ENCODE measurements at places on chromosomes 1 and 21. TPM values are rescaled to one million over a fixed set of nuclear protein-coding genes. Genes with fewer than 3 reads are reported as not detected.

DNA sequence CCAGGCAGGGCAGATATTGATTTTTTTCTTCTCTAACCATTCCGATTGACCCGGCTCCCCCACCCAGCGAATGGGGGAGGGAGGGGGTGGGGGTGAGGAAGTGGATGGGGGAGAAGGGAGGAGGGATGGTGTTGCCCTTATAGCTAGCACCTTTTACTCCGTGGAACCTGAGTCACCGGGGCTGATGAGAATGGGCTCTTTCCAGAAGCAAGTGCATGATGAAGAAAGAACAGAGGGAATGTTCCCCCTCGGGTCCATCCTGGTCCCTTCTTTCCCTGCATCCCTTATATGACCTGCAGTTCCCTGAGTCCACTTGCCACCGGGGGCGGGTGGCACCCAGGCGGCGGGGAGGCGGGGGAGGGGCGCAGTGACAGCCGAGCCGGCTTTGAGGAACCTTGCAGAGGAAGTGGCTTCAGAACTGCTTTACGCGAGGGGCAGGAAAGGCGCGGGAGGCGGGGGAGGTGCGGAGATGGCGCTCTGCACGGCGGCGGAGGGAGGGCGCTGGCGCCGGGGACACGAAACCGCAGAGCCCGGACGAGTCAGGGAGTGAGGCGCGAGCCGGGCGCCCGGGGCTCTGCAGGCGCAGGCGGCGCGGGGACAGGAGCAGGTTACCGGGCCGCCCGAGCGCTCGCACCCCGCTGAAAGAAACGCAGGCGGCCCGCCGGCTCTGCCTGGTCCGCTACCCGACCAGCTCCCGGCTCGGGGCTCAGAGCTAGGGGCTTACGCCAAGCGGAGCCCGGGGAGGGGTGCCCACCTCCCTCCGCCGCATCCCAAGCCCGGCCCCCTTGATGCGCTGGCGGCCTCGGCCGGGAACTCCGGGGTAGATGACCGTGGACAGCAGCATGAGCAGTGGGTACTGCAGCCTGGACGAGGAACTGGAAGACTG, 49.7 kb downstream of the RASSF5 start:
- peaks cover 12% of the 10 kb centered on the region for H3K27me3 ChIP-seq
- no peaks in the 10 kb centered on the region for H3K36me3 ChIP-seq

Gene GJA8
- not detected for total RNA-seq

- no peak overlapping the region for H3K27ac ChIP-seq
- H3K4me3 ChIP-seq: no peak overlapping the region
- H3K27me3 ChIP-seq: peaks cover 13% of the 10 kb centered on the region
- peaks cover 24% of the 10 kb centered on the region for H3K4me1 ChIP-seq
- H3K36me3 ChIP-seq: peaks cover 7% of the 10 kb centered on the region
These were observed 1.8 kb upstream of the SLC50A1 start for GRCh38 chr1:155133799-155134281.

GRCh38 chr1:117810553-117810952, 118.9 kb downstream of the GDAP2 start:
- H3K4me1 ChIP-seq: peaks cover 24% of the 10 kb centered on the region
- H3K36me3 ChIP-seq: no peaks in the 10 kb centered on the region
- no peak overlapping the region for H3K27ac ChIP-seq
- peaks cover 3% of the 10 kb centered on the region for H3K27me3 ChIP-seq
- no peak for DNase-seq

Gene ITGB2
- total RNA-seq: 15.2 TPM

DNA sequence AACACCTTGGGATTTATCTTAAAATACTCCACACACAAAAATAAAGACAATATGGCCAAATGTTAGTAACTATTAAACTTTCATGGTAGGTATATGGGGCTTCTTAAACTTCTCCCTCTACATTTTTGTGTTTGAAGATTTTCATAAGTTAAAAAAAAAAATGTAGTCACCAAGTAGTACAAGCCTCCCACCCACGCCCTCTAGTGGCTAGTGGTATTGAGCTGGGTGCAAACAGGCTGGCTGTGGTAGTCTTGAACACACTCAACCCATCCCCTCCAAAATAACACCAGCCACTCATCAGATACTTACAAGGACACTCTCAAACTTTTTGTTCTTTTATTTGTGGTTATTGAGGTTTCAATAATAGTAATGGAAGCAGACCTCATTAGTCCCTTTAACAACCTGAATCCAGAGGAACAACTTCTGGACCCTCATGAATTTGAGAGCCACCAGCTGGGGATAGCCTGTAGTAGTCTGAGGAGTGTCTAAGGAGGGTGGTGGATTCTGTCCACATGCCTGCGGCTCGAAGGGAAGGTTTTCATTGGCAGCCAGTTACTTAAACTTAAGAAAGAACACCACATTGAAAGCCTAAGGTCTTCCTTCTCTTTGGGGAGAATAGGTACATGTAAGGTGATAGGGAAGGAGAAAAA, 15.6 kb downstream of the RD3 start:
- peaks cover 40% of the 10 kb centered on the region for H3K27me3 ChIP-seq
- no peak overlapping the region for H3K27ac ChIP-seq
- no peaks in the 10 kb centered on the region for H3K4me1 ChIP-seq
- H3K4me3 ChIP-seq: no peak overlapping the region
- no peaks in the 10 kb centered on the region for H3K36me3 ChIP-seq

- H3K4me1 ChIP-seq: peaks cover 18% of the 10 kb centered on the region
- H3K27me3 ChIP-seq: no peaks in the 10 kb centered on the region
- H3K36me3 ChIP-seq: no peaks in the 10 kb centered on the region
- no peak for DNase-seq
- H3K27ac ChIP-seq: no peak overlapping the region
- H3K4me3 ChIP-seq: no peak overlapping the region
These were observed 19.8 kb downstream of the PGM1 start for GRCh38 chr1:63612971-63613370.

- H3K4me3 ChIP-seq: no peak overlapping the region
- no peaks in the 10 kb centered on the region for H3K36me3 ChIP-seq
- H3K27ac ChIP-seq: no peak overlapping the region
- DNase-seq: peak; percentile 98
These were observed 21.5 kb downstream of the RAP1GAP start for GRCh38 chr1:21647431-21648351.

- no peaks in the 10 kb centered on the region for H3K27me3 ChIP-seq
- H3K4me1 ChIP-seq: no peaks in the 10 kb centered on the region
- no peak overlapping the region for H3K27ac ChIP-seq
- no peak for DNase-seq
These were observed 329.1 kb upstream of the NFIA start for GRCh38 chr1:60753036-60753900.

DNA sequence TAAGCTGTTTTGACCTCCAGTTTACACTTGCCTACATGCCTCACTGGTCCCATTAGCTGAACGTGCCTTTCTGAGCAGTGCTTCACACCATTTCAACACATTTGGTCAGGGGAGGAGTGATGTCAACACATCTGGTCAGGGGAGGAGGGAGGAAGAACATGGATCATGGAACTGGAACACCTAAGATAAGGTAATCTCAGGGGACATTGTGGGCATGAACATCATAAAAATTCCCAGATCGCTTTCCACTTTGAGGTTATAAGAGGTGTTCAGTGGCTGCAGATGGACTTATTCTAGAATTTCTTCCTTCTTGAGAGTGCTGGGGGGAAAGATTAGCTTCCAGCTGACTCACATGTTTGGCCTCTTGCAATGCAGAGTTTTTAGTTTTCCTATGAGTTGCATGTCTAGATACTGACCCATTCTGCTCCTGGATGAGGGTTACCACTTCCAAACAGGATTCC, 2.0 kb downstream of the QSOX1 start:
- H3K27ac ChIP-seq: peak overlapping the region; percentile 64
- no peaks in the 10 kb centered on the region for H3K27me3 ChIP-seq
- peak overlapping the region; percentile 85 for H3K4me3 ChIP-seq
- no peaks in the 10 kb centered on the region for H3K36me3 ChIP-seq

- DNase-seq: peak; percentile 98
- H3K36me3 ChIP-seq: no peaks in the 10 kb centered on the region
- peaks cover 13% of the 10 kb centered on the region for H3K27me3 ChIP-seq
- peaks cover 23% of the 10 kb centered on the region for H3K4me1 ChIP-seq
- H3K27ac ChIP-seq: peak within 1 kb of the TSS; percentile 79
These were observed at the start of gene IFNAR2 for GRCh38 chr21:33229784-33230544. TSS of gene IFNAR2 (plus strand) at chr21:33229938. CDS start at chr21:33241923, 11,985 bp downstream.

Gene TRAF3IP3
- total RNA-seq: not detected

- H3K36me3 ChIP-seq: no peaks in the 10 kb centered on the region
- no peak for DNase-seq
- H3K27me3 ChIP-seq: no peaks in the 10 kb centered on the region
- H3K27ac ChIP-seq: no peak overlapping the region
These were observed 148.7 kb downstream of the RUNX1 start for GRCh38 chr21:34900376-34900775.

DNA sequence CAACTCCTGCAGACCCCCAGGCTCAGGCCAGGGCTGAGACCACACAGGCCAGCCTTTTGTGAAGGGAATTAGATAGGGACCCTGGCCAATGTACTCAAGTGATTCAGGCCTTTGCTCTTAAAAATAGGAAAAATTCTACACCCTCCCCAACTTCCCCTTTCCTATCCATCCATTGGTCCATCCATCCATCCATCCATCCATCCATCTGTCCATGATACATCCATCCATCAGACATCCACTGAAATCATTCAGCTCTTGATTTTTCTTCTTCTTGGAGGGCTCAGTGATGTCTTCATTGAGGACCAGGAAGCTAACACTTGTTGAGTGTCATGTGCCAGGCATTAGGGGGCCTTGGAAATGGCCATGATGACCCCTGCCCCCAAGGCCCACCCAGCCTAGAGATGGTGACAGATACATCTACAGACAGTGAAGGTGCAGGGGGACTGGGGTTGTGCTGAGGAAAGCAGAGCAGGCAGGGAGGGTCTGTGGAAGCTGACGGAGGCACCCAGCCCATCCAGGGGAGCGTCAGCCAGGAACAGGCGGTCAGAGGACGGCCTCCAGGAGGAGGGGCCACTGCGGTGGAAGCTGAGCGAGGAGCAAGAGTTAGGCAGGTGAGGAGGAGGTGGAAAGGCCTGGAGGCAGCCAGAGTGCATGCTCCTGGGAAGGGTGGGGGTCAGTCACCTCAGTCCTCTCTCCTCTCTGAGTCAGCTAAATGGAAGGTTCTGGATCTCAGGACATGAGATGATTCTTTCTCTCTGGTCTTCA, 81.9 kb downstream of the EPHB2 start:
- no peak overlapping the region for H3K27ac ChIP-seq
- no peaks in the 10 kb centered on the region for H3K36me3 ChIP-seq
- H3K4me1 ChIP-seq: peaks cover 5% of the 10 kb centered on the region
- H3K4me3 ChIP-seq: no peak overlapping the region
- no peaks in the 10 kb centered on the region for H3K27me3 ChIP-seq

GRCh38 chr1:186678155-186678554, 2.1 kb downstream of the PTGS2 start:
- H3K4me3 ChIP-seq: no peak overlapping the region
- no peak for DNase-seq
- peaks cover 24% of the 10 kb centered on the region for H3K36me3 ChIP-seq
- H3K27me3 ChIP-seq: no peaks in the 10 kb centered on the region
- H3K27ac ChIP-seq: no peak overlapping the region

DNA sequence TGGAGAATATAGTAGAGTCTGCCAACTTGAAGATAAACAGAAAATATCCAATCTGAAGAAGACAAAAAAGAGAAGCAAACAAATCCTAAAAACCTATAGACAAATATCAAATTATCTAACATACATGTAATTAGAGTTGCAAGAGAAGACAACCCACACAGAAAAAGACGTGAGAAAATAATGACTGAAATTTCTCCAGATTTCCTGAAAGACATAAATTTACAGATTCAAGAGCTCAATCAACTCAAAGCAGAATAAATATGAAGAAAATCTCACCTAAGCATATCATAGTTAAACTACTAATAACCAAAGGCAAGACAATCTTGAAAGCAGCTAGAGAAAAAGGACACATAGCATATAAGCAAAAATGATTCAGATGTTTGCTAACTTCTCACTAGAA, 261.2 kb upstream of the NFIA start:
- no peak overlapping the region for H3K27ac ChIP-seq
- no peak for DNase-seq
- no peaks in the 10 kb centered on the region for H3K27me3 ChIP-seq
- no peaks in the 10 kb centered on the region for H3K4me1 ChIP-seq

Gene CXADR
- total RNA-seq: 0.36 TPM

DNA sequence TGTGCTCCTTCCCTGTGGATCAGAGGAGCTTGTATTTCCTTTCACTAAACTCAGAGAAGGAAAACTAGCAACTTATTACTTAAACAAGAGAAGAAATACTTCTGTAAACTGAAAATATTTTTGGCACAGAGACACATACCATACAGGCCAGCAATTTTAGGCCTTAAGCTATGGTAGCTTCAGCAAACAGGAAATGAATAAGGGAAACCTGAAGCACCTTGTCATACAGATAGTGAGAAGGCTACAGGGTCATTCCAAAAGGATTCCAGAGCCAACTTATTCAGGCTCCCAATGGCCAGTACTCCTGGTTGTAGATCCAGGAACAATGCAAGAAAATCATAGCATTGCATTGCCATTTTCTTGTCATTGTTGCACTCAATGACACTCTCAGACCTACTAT, 9.1 kb upstream of the KYAT3 start:
- no peak for DNase-seq
- H3K4me1 ChIP-seq: no peaks in the 10 kb centered on the region
- no peak overlapping the region for H3K4me3 ChIP-seq
- H3K27me3 ChIP-seq: no peaks in the 10 kb centered on the region
- H3K36me3 ChIP-seq: peaks cover 8% of the 10 kb centered on the region

Gene FAM151A
- total RNA-seq: not detected

GRCh38 chr21:27346041-27346448, 379.2 kb upstream of the ADAMTS5 start:
- H3K27ac ChIP-seq: peak overlapping the region; percentile 71
- no peak overlapping the region for H3K4me3 ChIP-seq
- no peaks in the 10 kb centered on the region for H3K27me3 ChIP-seq
- peaks cover 6% of the 10 kb centered on the region for H3K4me1 ChIP-seq
- no peaks in the 10 kb centered on the region for H3K36me3 ChIP-seq

Gene MATN1
- under 0.01 TPM for total RNA-seq

DNA sequence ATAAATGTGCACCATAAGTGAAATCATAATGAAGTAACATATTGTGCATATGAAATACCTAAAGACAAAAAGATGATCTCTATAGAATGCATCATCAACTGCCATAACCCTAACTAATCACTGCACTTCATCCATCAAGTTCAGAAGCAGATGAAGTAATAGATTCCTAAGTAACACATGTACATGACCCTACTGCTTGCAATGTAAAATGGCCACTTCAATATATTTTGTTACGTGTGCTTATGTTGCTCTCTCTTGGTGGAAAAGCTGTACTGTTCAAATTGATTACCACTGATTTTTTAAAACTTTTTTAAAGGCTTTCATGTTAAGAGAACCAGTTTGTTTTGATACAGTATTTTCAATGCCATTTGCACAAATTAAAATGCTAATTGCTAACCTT, 141.8 kb downstream of the TTLL7 start:
- H3K36me3 ChIP-seq: no peaks in the 10 kb centered on the region
- no peaks in the 10 kb centered on the region for H3K27me3 ChIP-seq

Gene S100A7
- not detected for total RNA-seq

DNA sequence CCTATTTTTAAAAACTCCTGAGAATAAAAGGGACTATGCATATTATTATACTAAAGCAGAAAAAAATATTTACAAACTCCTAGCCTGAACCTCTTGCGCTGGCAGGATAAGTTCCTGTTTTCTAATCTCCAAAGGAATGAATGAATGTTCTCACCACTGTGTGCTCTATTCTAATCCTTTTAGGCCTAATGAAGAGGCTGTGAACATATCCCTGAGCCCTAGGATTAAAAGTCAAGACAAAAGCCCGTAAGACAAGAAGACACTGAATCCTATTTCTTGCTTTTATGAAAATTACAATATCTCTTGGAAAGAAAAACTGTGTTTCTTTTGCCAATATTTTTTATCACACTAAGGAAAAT, 317.5 kb downstream of the HHAT start:
- no peak overlapping the region for H3K27ac ChIP-seq
- peaks cover 5% of the 10 kb centered on the region for H3K4me1 ChIP-seq
- H3K27me3 ChIP-seq: no peaks in the 10 kb centered on the region
- H3K36me3 ChIP-seq: no peaks in the 10 kb centered on the region
- no peak overlapping the region for H3K4me3 ChIP-seq
- no peak for DNase-seq

Measured in osteoblast (primary cell).